ENCODE measurements at places on chromosomes 12 and 14. TPM values are rescaled to one million over a fixed set of nuclear protein-coding genes. Genes with fewer than 3 reads are reported as not detected.
A peak's percentile ranks its signal among the peaks of the same experiment; 100 is the strongest.

DNA sequence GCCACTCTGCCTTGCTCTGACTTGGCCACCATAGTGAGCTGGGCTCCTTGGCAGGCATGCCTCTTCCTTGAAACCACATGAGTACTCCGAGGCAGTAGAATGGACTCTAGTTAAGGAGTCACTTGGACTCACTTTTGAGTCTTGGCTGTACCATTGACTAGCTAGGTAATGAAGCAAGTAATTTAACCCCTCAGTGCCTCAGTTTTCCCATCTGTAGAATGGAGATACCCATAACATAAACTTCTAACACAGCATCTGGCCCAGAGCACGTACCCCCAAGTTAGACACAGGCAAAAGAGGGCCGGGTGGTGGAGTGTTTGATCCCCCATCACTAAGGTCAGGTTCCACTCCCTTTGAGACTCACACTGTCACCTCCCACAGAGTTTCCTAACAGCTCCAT, 8.3 kb downstream of the KRT77 start:
- H3K36me3 ChIP-seq, result no peaks in the 10 kb centered on the region
- H3K4me1 ChIP-seq, result peaks cover 11% of the 10 kb centered on the region
- no peak overlapping the region for H3K27ac ChIP-seq
- H3K4me3 ChIP-seq, result no peak overlapping the region
- peaks cover 37% of the 10 kb centered on the region for H3K27me3 ChIP-seq
- DNase-seq, result no peak

GRCh38 chr14:89566180-89566579, 149.1 kb upstream of the FOXN3 start:
- no peaks in the 10 kb centered on the region for H3K27me3 ChIP-seq
- DNase-seq, result no peak
- H3K27ac ChIP-seq, result no peak overlapping the region
- H3K4me3 ChIP-seq, result no peak overlapping the region
- peaks cover 7% of the 10 kb centered on the region for H3K4me1 ChIP-seq

Gene HOXC4
- 0.23 TPM for total RNA-seq

GRCh38 chr12:123223241-123223668, 9.7 kb downstream of the MPHOSPH9 start:
- DNase-seq, result peak; percentile 73
- no peaks in the 10 kb centered on the region for H3K27me3 ChIP-seq
- peaks cover 40% of the 10 kb centered on the region for H3K4me1 ChIP-seq
- peaks cover 62% of the 10 kb centered on the region for H3K36me3 ChIP-seq
- peak overlapping the region; percentile 66 for H3K4me3 ChIP-seq

Gene C3AR1
- total RNA-seq, result 11.4 TPM

Gene LRRC74A
- not detected for total RNA-seq

All from activated CD4-positive, alpha-beta memory T cell treated with anti-CD3 and anti-CD28 coated beads, Interleukin-2, amount 10 ng/mL, durations not matched to agents 7 days and 5 days (primary cell).